ENCODE measurements at places on chromosomes 3 and 15. TPM values are rescaled to one million over a fixed set of nuclear protein-coding genes. Genes with fewer than 3 reads are reported as not detected.

DNA sequence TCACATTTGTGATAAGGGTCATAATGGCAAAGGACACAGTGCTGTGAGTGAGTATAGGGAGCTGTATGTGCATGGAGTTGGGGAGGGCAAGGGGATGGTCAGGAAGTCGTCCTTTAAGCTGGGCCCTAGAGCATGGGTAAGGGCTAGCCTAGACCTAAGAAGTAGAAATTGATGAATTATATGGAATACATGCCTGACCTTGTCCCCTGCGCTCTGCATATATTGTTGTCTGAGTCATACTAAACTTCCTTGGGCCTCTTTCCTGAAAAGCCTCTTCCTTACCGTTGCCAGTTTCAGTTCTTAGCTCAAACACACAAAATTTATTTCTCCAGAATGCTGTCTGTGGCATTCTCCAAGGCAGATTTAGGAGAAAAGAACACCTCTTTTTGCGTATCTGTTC is 4.6 kb downstream of the SNRK start:
- peak; percentile 12 for DNase-seq

- peak; percentile 94 for DNase-seq
Measured at GRCh38 chr3:194089357-194090177, 46.4 kb upstream of the HES1 start.

GRCh38 chr3:76372497-76372896 is 587.1 kb upstream of the ZNF717 start:
- DNase-seq, result no peak

- peak; percentile 69 for DNase-seq
Measured at GRCh38 chr15:92869263-92869940, 30.7 kb upstream of the CHD2 start.

- no peak for DNase-seq
Measured at GRCh38 chr3:127015282-127016042, 32.5 kb downstream of the PLXNA1 start.

DNA sequence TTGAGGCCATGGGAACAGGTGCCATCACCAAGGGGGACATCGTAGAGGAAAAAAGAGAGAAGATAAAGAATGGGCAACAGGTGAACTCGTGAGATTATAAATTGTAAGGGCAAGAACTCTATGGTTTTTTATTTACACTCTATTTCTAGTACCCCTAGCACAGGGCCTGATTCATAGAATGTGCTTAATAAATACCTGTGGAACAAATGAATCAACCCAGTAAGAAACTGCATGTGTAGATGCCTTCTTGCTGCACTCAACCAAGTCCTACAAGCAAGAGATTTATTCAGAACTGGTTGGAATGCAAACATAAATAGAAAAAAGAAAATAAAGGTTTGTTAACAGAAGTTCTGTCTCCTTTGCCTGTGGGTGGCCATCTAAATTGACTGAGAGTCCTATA is 18.7 kb upstream of the KPNA1 start:
- no peak for DNase-seq

- no peak for DNase-seq
Measured at GRCh38 chr3:144875211-144875610, 903.6 kb downstream of the DIPK2A start.

- peak; percentile 43 for DNase-seq
Measured at GRCh38 chr15:87689716-87690115, 566.8 kb downstream of the NTRK3 start.

DNA sequence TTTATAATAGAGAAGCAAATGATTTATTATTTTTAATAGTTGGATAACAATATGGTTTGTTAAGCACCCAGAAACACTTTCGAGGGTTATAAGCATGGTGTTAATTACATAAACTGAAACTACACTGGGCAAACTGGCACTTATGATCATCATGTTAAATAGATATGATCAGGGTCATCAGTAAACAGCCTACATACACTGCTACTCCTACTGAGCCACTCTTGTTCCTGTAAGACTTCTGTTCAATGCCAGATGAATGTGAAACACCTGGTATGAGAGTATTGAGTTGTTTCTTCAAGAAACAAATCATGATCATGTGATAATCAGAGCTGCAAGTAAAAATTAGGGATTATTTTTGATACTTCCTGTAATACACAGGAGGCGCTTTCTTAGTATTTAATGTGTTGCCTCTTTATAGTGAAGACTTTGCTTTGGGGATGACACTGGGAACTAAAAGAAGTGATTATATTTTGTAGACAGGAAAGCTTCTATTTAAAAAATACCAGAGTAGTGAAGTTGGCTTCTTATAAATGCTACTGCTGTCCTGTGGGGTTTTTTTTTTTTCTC is 32.3 kb upstream of the UTS2B start:
- no peak for DNase-seq

DNA sequence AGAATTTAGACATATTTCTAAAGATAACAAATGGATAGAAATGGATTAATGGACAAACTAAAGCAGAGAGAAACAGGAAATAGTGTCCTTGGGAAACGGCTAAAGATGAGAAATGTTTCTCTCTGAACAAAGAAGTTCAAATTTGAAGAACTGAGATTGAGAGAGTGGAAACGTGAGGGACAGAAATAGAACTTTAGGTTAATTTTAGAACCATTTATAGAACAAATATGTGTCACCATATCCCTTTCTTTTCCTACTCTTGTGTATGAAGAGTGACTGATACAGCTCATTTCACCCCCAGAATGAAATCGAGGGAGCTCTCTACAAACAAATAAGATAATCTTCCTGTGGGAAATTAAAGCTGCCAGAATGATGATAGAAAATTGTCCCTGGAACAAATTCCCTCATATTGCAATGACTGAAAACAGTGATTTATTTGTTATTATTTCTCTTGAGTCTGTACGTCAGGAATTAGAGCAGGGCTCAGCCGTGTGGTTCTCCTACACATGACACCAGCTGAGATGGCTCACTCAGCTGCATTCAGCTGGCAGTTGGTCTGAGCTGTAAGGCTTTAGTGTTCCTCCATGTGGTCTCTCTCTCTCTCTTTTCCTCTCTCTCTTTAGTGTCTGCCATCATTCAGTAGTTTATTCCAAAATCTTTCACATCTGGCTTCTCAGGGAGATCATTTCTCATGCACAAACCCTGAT is 46.6 kb upstream of the ARPP21 start:
- no peak for DNase-seq

GRCh38 chr3:144275005-144275404 is 303.4 kb downstream of the DIPK2A start:
- DNase-seq, result no peak

DNA sequence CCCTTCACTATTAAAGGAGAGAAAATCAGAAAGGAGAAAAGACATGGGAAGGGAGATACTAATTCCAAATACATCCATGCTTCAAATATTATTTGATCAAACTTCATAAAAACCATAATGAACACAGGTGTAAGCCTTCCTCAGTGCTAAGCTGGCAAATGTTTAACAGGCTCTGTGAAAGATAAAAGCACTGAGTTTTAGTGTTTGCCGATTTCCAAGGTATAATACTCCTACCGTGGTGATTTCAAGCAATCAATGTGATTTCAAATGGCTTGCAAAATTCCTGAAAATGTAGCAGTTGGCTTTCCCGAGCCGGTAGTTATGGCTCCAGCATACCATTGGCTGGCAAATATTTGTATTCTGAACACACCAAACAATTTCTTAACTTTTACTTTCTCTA is 732.3 kb upstream of the GOLIM4 start:
- no peak for DNase-seq

GRCh38 chr3:56406826-56407515 is 61.3 kb downstream of the ERC2 start:
- DNase-seq, result no peak

DNA sequence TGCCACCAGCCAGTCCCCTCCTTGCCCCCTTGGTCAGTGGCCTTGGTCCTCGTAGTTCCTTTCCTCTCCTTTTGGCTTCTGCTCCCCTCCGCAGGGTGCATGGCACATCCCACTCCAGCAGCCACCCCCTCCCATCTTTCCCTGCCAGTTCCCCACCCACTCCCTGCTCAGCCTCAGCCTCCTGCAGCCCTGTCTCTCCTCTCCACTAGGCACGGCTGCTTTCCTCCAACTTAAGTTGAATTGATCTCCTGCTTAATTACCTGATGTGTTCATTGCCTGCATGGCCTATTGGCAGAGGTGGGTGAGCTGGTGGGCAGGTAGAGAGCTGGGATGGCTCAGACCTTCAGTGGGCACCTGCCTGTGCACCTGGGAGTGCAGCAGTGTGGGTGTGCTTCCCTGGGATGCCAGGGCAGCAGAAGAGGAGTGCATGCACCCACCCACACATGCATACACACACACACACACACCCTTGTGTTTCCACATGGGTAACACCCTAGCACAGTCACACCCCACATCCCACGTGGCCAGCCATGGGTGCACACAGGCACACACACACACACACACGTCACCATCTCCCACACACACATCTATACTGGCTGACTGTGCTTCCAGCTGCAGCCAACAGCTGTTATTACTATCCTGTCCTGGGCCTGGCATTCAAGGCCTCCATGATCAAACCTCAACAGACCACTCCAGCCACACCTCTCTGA is 30.9 kb downstream of the C3orf18 start:
- peak; percentile 18 for DNase-seq

Gene SLC15A2
- total RNA-seq, result 0.18 TPM

Gene GOLGA8Q
- total RNA-seq, result 1.1 TPM

Gene EPHB1
- total RNA-seq, result 1.2 TPM

Gene CKMT1B
- not detected for total RNA-seq

Gene SLC24A5
- total RNA-seq, result not detected

Gene EFCC1
- total RNA-seq, result not detected

Gene GOLGA8O
- 0.09 TPM for total RNA-seq

Gene RNF168
- 35.4 TPM for total RNA-seq

Gene ST8SIA2
- 0.25 TPM for total RNA-seq

Gene CADPS
- total RNA-seq, result 0.57 TPM

Gene ACOX2
- 19.2 TPM for total RNA-seq

Gene WNT5A
- 42.4 TPM for total RNA-seq

Gene PIGZ
- 1.9 TPM for total RNA-seq
